ENCODE measurements at places on chromosomes 12 and 14.

DNA sequence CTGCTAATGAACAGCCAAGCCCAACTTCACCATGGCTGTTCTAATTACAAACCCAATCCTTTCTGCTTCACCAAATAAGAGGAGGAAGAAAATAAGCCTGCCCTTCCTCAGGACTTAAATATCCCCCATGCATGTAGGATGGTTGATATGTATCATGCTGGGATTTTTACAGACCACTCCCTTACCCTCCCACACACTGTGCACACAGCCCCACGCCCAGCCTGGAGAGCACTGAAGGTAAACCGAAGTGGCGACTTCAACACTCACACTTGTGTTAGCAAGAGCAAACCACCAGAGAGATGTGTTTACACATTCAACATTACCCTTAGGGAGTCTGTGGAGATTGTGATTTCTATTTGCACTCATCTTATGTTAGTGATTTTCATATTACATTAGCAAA lies 241.2 kb downstream of the EGLN3 start:
- no peak for DNase-seq

DNA sequence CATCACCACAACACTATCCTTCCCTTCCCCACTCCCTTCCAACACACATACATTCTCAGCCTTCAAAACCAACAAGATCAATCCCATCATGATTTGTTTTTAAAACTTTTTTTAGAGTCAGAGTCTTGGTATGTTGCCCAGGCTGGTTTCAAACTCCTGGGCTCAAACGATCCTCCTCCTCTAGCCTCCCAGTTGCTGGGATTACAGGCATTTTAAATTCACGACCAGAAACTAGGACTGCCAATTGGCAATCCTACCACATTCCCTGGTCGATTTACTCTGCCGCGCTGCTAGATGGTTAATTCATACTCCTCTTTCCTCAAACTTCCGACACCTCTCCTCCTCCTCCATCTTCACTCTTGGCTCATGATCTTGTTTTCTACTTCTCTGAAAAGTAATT lies 37.5 kb upstream of the TMCC3 start:
- DNase-seq: no peak

DNA sequence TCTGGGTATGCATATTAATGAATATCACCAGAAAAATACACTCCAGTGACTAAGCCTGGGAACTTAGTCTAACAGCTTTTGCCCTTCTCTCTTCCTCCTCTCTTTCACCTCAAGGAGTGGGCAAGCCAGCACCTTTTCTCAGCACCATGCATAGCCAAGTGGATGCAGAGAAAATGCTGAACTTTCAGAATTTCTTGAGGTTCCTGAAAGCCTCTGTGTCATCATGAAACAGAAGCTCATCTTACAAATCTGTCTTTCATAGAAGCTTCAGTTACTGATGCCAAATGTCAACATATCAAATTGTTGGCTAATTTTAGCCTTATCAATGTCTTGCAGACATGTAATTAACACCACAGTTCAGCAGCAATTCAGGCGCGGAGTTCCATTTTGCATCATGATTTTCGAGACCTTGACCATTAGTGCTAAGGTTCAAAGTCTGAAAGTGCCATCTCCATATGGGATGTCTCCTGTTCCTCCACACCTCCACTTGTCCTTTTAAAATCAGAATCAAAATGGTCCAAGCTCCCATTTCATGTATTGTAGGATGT lies 51.1 kb upstream of the RPH3A start:
- DNase-seq: no peak

DNA sequence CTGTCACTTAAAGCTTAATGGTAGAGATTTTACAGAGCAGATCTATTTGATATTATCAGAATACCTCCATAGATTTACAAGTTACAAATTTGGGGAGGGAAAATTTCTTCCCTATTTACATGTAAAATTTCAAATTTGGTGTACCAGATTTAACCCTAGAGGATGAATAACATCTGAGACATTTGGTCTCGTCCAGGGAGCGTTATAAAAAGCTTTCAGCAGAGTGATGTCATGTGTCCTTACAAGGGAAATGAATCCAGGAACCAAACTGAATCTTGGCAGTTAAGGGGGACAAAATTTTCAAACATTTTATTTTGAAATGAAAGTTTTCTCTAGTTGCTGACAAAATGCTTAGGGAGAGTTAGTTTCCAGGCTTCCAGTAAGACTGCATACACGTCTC lies 4.5 kb upstream of the CDK17 start:
- no peak for DNase-seq

DNA sequence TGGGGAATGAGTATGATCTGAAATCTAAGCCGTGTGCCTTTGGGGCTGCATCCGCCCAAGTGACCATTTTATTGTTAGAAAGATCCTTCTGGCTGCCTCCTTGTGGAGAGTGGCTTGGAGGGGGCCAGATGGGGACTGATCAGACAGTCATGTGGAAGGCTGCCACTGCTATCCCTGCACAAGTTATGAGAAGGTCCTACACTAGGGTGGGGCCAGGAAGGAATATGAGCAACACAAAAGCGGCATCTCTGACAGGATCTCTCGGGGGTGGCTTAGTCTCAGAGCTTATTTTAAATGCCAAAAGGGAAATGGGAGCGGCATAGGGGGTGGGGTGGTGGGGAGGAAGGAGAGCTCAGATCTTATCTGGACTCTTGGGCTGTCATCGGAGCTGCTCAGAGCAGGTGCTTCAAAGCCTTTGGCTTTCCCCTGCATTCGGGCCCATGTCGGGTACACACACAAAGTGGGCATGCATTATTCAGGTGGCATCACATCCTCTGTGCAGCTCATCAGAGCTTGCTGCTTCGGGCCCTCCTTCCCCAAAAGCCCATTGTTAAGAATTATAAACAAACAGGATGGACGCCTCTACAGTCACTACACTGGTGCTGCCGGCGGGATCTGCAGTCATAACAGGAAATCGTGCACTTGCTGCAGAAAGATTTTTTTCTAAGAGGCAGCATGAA lies 805.4 kb downstream of the VRK1 start:
- DNase-seq: no peak

DNA sequence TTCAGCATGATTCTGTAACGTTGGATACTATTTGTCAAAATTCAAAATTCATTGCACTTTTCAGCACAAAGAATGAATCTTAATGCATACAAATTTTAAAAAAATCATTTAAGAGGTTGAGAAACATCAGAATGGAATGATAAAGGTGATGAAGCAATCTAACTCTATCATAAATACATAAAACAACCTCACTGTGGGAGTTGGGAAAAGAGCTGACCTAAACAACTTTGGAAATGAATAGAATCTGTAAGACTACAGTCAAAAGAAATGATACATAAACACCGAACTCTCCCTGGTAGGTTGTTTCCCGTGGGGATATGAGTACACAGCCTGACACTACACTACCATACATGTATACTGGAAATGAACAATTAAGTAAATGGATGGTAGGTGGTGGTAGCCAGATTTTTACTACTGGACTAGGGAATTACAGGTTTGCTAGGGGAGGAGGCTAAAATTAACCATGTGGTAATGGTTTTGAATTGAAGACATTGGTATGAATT lies 64.9 kb upstream of the PARP11 start:
- no peak for DNase-seq

DNA sequence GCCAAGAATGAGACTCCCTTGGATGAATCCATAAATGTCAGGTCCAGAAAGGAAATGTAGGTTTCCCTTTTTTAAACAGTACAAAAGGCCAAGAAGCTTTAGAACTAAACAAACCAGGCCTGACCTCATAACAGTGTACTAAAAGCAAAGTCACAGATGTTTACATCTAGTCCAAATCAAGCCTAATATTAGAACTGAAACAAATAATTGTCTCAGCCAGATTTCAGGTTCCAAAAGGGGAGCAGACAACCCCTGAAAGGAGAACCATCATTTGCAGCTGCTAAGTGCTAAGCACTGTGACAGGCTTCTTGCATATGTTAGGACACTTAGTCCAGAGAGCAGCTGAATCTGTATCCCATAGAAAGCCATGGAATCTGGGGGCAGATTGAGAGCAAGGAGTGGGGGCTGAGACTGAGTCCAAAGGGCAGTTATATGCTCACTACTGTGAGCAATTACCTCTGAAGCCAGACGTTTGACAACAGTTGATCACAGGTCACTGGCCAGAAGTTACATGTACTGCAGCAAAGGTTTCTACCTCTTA lies 90.1 kb downstream of the STXBP6 start:
- DNase-seq: no peak

DNA sequence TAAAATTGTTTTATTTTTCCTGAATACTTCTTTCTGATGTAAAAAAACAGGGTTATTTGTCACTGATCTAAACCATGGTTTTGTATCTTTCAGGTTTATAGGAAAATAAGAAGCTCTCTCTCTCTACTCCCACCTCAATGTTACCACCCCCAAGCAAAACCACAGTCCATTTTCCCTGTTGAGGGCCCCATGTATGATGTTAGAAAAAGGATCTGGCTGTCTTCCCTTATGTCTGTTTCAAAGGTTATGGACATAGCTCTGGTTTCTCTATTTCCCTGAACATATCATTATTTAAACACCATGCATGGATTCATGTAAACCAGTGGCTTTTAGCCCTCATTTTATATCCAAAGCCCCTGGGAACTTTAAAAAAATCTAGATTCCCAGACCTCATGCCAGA lies 649.0 kb upstream of the TBX3 start:
- DNase-seq: no peak

- no peak for DNase-seq
Observed at GRCh38 chr12:55658635-55659391, 22.1 kb downstream of the OR10P1 start.

DNA sequence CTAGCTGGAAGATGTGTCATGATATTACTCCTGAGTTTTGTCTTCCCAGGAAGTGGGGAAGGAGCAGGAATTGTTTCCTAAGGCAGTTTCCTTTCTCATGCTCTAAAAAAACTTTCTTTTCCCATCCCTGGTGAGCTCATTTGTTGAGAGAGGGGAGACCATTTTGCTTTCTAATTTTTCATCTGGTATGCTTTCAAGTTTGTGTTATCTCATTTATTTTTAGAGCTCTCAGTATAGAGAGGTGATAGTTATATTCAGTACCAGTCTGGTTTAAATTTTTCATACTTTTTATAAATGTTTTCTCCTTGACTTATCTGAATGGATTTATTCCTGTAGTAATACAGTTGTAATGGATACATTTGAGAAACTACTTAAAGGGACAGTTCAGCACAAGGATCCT lies 79.6 kb downstream of the FBXW8 start:
- DNase-seq: no peak

DNA sequence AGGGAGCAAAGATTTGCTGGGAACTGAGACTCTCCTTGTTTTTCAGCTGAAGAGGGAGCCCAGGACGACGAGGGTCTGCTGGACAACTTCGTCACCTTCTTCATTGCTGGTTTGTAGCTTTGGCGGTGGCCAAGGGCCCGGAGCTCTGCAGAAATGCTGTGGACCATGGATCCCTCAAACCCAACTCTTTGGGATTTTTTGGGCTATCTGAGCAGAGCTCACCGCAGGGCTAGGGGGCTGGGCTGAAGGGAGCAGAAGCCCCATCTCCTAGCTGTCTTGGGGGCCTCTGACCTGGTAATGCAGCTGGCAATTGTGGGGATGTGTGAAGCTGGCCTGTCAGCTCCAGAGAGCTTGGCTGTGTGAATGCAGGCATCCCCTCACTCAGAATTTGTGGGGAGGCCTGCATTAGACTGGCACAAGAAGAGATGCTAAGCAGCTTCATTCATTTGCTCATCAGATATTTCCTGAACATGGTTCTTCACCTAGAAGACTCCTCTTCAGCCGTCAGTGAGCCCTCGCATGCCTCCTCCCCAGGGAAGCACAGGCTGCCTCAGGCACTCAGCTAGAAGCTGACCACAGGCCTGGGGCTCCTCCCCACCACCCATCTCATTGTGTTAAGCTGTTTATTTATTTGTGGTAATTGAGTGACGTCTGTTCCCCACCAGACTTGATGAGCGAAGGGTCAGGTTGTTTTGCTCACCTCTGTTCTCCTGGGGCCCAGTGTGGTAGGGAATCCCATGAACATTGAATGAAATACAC lies 32.2 kb downstream of the CYP46A1 start:
- DNase-seq: no peak

- DNase-seq: no peak
Observed at GRCh38 chr12:25249931-25250738, 594 bp downstream of the KRAS start.

GRCh38 chr12:64240781-64241180 lies 18.7 kb upstream of the KICS2 start:
- no peak for DNase-seq

DNA sequence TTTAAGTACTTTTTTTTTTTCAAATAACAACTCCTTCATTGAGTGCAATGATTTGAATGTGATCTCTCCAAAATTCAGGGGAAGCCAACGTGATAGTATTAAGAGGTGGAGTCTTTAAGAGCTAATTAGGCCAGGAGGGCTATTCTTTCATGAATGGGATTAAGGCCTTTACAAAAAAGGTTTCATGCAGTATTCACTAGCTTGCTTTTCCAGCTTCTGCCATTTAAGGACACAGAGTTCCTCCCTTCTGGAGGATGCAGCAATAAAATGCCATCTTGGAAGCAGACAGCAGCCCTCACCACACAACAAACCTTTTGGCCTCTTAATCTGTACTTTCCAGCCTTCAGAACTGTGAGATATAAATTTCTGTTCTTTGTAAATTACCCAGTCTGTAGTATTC lies 586.8 kb upstream of the LMO3 start:
- no peak for DNase-seq

DNA sequence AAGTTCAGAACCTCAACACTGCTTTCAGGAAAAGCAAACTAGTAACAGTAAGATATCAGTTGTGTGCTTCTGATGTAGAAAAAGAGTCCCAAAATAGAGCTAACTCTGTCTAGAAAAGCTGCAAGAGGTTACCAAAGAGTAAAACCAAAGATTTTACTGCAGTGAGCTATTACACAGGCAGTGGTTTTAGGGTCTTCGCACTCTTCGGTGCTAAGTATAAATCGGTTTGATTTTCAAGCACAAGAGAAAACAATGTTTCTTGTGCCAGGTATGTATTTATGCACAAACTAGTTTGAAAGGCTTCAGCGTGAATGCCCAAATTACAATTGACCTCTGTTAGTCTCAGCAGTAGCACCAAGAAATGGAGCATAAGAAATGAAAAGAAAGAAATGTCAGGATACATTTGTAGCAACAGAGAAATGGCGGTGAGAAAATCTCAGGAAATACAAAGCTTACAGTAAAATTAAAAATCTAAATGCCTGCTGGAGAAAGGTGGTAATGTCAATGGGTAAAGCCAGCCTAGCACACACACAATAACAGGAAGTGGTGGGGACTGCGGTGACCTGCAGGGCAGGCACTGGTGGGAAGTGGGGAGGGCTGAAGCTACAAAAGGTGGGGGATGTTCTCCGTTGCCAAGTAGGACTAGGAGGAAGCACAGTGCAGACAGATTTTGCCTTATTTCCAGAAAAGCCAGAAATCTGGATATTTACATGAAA lies 18.0 kb upstream of the DYRK2 start:
- DNase-seq: no peak

DNA sequence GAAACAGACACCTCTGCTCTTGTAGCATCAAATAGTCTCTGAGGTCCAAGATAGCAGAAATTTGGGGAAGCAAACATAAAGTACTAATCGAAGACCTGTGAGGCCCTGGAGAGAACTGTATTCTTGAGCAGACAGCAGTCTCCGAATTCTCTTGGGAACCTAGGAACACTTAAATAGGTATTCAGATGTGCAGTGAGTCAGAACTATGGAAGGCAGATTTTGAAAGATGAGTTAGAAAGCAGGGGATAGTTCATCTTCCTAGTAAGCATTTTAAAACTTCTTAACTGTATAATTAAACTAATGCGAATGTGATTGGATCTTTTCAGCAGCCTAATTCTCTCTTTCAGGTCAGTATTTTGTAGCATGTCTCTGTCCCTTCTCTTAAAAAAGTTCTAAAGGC lies 30.6 kb downstream of the NAA30 start:
- DNase-seq: no peak

- DNase-seq: no peak
Observed at GRCh38 chr12:91249054-91249453, 66.4 kb upstream of the DCN start.

All from astrocyte of the cerebellum (primary cell).